ENCODE measurements at places on chromosomes 2 and 18.

DNA sequence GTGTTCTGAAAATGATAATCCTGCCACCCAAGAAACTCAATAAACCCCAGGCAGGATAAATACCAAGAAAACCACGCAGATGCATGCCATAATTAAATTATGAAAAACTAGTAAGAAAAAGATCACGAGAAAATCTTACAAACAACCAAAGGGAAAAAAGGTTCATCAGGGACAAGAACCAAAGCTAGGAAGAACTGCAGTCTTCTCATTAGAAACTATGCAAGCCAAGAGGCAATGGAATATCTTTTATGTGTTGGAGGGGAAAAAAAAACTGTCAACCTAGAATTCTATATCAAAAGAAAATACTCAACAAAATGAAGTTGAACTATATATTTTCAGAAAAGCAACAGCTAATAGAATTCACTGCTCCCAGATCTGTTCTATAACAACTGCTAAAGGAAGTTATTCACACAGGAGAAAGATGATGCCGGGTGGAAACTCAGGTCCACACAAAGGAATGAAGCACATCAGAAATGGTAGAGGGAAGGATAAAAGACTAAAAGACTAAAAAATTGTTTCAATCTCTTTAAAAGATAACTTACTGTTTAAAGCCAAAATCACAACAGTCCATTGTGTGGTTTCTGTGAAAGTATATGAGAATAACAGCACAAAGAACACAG lies 55.0 kb downstream of the NDUFA10 start:
- DNase-seq, result no peak

- no peak for DNase-seq
Observed at GRCh38 chr2:208350610-208351009, 56.0 kb upstream of the PTH2R start.

DNA sequence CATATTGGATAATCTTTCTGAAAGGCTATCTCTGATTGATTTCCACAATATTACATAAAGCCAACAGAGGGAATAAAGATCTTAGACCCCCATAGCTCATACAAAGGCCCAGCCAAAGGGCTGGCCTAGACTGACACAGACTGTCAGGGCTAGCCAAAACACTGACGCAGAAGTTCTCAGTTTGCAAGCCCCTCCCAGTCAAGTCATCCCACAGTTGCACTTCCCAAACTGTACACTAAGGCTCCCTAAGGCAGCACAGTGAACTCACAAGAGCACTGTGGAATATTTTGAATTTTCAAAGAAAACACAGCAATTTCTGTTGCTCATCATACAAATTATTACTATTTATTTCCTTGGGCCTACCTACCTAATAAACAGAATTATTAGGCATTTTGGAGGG lies 244.9 kb downstream of the SP3 start:
- DNase-seq, result no peak

DNA sequence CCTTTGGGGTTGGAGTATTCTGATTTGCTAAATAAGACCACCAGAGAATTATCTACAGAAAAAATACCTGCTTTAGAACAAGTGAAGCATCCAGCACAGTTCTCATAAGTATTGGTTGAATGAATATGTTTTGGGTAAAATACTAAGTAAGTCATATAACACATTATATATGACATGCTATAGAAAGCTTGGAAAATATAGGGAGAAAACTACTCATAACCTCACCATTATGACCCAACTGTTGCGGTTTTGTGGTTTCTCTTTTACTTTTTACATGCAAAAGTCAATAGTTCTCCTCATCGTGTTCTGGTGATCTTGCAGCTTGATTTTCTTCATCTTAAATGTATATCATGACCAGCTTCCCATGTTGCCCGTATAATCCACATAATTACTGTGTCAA lies 66.2 kb downstream of the DIPK1C start:
- DNase-seq, result no peak

DNA sequence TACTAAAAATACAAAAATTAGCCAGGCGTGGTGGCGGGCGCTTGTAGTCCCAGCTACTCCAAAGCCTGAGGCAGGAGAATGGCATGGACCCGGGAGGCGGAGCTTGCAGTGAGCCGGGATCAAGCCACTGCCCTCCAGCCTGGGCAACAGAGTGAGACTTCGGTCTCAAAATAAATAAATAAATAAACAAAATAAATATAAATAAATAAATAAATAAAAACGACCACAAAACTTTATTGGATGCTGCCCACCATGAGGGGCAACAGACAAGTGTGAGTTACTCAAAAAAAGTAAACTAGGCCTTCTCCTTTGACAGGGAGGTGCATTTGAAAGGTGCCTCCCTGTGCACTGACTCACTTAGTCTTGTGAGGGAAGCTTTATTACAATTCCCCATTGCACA lies 50.4 kb downstream of the SLC4A1AP start:
- no peak for DNase-seq
